ENCODE measurements at places on chromosomes 3 and 15.

GRCh38 chr3:18652781-18653180 lies 227.6 kb upstream of the SATB1 start:
- no peak for DNase-seq

DNA sequence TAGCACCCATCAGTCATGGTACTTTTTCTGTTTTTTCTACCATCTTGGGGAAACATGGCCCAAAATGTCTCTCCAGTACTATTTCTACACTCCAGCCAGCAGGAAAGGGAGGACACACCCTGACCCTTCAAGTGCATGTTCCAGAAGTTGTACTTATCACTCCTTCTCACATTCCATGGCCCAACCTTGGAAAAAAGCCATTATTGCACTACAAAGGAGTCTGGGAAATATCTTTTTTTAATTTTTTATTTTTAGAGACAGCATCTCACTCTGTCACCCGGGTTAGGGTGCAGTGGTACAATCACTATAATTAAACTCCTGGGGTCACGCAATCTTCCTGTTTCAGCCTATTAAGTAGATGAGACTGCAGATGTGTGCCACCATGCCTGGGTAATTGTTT lies 100.0 kb upstream of the PPP2R3A start:
- DNase-seq, result no peak

GRCh38 chr3:48662753-48663488 lies at the start of gene CELSR3:
TSS of gene CELSR3 (minus strand) at chr3:48662886. CDS start at chr3:48662634, 252 bp downstream.
- peak; percentile 44 for DNase-seq

DNA sequence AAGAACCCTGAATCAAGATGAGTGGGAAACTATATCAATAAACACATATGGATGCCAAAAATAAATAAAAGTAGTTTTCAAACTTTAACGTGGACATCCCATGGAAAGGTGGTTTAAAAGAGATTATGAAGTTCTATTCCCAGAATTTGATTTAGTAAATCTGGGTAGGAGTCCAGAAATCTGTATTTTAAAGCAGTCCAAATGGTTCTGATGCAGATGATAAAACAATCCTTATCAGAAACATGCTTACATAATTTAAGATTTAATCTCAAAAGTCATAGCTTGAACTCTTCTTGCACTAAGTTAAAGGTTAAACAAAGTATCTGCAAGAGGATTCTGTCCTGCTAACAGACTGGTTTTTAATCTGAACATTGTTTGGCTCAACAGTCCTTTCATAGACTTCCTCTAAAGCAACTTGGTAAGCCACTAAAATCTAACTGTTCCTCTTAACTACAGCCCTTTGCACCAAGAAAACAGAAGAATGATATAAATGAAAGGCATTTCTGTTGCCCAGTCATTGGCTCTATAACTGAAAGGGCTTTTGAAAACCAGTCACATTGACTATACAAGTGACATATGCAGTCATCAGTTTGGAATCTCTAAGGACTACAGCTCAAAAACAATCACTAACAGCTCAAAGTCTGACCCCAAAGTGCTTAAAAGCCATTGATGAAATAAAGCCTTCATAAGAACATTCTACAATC lies 23.4 kb upstream of the MAP4 start:
- no peak for DNase-seq

DNA sequence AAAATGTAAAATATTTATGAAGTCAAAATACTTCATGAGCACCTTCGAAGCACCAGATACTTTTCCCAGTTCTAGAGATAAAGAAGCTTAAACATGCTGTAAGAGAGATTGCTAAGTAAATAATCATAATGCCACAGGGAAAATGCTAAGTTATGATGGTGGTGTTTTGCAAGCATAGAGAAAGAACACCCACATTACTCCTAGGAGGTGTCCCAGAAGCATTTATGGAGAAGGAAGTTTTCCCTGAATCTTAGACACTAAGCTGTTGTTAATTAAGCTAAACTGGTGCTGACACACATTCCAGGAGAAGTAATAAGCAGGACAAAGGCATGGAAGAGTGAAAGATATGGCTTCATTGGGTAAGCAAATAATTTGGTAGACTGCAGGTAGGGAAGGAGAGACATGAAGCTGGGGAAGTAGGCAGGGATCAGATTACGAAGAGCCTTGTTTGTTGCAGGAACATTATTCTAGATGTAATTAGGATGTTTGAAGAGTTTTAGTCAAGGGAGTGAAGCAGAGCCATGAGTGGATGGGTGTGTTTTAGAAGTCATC lies 40.4 kb upstream of the CHMP2B start:
- no peak for DNase-seq

GRCh38 chr3:58131101-58131825 lies 79.5 kb downstream of the DNASE1L3 start:
- no peak for DNase-seq

- peak; percentile 14 for DNase-seq
These were observed 751.7 kb upstream of the GOLIM4 start for GRCh38 chr3:168847291-168847883.

DNA sequence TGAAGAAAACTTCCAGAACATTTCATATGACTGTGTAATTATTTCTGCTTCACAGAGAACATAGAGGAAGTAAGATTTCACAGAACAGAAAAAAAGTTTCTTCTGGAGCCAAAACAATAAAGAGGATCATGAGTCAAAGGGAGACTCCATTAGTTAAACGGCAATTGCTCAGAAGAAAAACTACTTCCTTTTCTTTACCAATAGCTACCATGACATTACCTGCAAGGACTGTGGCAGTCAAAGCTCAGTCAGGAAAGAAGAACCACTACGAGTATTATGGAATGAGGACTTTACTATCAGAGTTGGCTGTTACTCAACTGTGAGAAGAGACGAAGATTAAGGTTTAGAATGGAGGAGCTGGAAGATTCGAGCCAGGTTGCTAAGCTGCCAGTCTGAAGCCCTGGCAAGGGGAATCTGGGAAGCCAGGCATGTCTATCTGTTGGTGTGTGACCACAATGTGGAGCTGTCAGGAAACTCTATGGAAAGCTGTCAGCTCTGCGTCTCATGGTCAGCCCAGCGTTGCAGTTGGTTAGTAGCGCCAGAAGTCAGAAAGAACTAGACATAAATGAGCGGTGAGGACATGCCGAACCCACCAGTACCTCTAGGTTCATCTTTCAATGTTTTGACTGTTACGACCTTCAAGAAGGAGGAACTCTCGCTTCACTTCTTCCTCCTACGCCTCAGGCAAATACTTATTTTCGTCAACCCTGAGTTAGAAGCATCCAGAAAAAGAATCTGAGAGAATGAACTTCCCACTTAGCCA lies 604.3 kb downstream of the FGF12 start:
- DNase-seq, result no peak

GRCh38 chr3:135690664-135691063 lies 274.9 kb upstream of the PPP2R3A start:
- DNase-seq, result no peak

- no peak for DNase-seq
These were observed 43.1 kb upstream of the HES1 start for GRCh38 chr3:194092881-194093301.

DNA sequence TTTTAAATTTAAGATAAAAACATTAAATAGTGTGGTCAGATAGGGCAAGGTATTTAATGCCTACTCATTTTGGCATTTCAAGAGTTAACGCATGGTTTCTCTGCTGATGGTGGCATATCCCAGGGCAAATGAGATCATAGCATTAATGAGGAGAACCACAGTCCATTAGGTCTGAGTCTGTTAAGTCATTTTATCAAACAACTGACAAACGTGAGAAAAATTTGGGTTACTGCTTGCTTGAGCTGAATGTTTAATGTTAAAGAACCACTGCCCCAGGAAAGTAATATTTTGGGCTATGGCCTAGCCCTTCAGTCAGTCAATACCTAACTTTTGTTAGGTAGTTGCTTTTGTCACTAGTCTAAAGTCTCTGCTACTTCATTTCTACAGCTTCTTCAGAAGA lies 37.9 kb upstream of the SLC2A2 start:
- no peak for DNase-seq
